ENCODE measurements at places on chromosomes 1 and 21.
A peak's percentile ranks its signal among the peaks of the same experiment; 100 is the strongest.

- peak; percentile 56 for DNase-seq
These were observed 203.8 kb downstream of the LMX1A start for GRCh38 chr1:165152727-165153126.

DNA sequence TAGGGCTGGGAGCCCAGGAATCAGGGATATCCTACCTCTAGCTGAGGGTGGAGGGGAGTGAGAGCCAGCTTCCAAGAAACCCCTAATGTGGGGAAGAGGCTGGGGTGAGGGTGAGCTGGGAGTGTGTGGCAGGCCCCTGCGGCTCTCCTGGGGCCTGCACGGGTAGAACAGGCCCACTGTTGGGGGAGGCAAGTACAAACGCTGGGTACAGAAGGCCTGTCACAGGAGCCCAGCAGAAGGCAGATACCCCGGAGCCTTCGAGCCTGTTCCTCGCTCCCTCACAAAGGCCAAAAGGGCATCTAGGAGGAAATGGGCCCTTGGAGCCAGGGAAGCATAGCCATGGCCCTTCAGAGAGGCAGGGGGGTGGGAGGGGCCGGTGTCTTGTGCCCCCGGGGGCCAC lies 13.7 kb downstream of the CELF3 start:
- no peak for DNase-seq

GRCh38 chr1:175088525-175088951 lies 20.9 kb downstream of the TNN start:
- no peak for DNase-seq

DNA sequence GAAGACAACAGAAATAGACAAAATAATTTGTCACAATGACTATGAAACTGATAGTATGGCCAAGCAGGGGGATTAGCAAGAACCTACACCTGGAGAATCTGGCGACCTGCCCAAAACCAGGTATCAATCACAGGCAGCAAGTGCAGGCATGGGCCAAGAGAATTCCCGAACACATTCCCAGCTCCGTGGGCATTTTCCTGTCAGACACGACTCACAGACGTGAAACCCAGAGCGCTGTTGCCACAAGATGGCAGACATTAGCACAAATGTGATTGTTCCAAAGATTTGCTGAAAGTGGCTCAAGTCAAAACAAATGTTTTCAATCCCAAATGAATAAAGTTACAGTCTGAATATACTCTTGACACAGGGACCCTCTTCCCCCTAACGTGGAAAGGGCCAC lies 36.8 kb downstream of the HLCS start:
- DNase-seq: peak; percentile 22

- no peak for DNase-seq
These were observed 71.3 kb downstream of the S1PR1 start for GRCh38 chr1:101307985-101308689.

DNA sequence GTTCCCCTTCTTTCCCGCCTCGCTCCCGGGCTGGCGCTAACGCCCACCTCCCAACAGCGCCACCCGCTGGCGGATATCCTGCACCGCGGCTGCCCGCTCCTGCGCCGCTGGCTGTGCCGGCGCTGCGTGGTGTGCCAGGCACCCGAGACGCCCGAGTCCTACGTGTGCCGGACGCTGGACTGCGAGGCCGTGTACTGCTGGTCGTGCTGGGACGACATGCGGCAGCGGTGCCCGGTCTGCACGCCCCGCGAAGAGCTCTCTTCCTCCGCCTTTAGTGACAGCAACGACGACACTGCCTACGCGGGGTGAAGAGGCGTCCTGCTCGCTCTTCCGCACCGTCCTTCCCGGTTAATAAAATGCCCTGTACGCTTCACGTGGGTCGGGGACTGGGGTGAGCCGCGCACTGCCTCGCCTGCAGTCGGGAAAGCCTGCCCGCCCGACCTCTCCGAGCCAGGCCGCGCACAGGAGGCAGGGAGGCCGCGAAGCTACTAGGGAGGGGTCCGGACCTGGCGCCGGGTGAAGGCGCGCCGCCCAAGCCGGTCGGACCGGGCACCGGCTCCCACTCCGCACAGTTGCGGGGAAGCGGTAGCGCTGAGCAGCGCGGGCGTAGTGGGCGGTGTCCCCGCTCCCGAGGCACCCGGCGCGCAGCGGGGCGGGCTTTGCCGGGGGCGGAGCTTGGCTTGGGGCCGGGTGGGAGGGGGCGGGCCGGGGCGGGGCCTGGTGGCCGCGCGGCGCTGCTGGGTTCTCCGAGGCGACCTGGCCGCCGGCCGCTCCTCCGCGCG lies at the start of gene ADAM15:
Gene ADAM15 (plus strand): TSS at position 757 of the 782 bp plus-strand sequence. CDS start 71 bp downstream, outside the sequence.
- DNase-seq: peak; percentile 64

GRCh38 chr1:155024315-155024714 lies 9.3 kb downstream of the DCST2 start:
- no peak for DNase-seq

- DNase-seq: no peak
These were observed 7.6 kb downstream of the FMN2 start for GRCh38 chr1:240099329-240099728.

DNA sequence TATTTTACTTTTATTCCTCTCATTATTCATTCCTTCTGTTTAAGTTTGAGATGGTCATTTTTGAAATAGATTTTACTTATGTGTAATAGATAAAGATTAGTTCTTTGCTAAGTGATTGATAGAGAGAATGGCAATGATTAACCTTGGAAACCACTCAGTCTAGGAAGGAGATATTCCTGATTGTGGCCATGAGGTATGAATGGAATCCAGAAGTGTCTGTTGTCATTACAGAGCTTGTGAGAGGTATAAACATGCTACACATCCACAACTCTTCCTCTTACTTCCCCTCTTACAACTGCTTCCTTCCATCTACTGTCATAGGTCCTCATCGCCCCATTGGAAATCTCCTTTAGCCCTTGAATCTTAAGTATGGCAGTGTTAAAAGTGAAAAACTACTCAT lies 988.8 kb upstream of the B3GALT2 start:
- no peak for DNase-seq

- no peak for DNase-seq
These were observed 214.7 kb upstream of the EDN2 start for GRCh38 chr1:41698916-41699860.

- no peak for DNase-seq
These were observed 241.8 kb downstream of the TRABD2B start for GRCh38 chr1:47755101-47755990.

DNA sequence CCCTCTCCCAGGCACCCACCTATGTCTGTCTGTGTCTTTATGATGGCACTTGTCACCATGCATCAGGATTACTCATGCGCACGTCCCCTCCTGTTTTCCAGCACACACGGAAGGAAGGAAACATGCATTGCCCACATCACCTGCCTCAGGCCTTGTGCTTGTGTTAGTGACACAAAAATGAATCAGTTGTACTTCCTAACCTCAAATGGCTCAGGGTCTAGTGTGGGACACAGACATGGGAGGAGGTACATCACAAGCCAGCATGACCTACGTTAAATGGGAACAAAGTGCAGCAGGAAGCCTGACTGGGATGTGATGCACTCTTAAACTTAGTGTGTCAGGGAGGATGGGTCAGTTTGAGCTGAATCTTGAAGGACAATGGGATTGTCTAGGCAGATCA lies 126.7 kb downstream of the TRABD2B start:
- DNase-seq: no peak

DNA sequence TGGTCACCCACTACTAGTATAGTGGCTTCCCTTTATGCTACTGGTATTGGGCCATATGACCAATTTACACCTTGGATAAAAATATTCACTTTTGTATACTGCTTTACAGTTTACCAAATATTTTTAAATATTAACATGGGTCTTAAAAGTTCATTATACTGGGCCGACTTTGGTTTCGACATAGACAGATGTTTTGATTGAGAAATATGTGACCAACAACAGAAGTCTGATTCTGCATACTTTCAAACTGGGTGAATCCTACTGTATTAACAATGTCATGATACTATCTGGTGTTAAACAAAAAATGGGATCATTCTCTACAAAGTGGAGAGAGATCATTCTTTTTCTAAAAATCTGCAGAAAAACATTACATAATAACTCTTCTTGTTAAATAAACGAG lies 134.8 kb downstream of the AKT3 start:
- no peak for DNase-seq
